GM04503 (cell line): ENCODE measurements at places on chromosomes 2 and 18.

- DNase-seq, result no peak
Measured at GRCh38 chr2:201777043-201777442, 3.7 kb downstream of the ALS2 start.

DNA sequence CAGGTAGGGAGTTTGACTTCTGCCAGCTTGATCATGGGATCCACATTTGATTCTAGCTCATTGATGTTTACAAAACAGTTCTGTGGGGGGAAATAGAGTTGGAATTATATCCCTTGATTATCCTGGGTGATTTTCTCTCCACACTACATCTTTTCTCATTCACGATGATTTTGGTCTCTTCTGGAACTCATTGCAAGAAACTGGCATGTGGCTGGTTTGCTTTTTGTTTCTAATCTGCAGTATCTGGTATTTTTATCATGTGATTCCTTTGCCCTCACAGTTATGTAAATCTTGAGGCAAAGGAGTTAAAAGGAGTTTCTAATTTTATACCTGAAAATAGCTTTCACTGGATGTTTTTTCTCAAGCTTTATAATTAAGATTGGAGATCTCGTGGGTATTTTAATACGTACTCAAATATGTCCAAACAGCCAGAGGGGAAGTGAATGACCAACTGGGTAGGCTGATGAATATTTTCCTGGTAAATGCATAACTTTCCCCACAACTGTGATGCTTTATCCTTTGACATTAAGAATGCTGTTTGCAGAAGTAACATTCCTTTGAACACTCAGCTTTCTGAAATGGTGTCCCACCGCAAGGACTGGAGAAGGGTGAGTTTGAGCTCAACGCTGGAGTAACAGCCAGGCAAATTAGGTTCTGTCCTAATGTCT lies 502.9 kb upstream of the ZEB2 start:
- peak; percentile 83 for DNase-seq

GRCh38 chr2:204886713-204887112 lies 341.4 kb downstream of the PARD3B start:
- no peak for DNase-seq

- DNase-seq, result no peak
Measured at GRCh38 chr2:144097440-144098225, 422.3 kb downstream of the ZEB2 start.

DNA sequence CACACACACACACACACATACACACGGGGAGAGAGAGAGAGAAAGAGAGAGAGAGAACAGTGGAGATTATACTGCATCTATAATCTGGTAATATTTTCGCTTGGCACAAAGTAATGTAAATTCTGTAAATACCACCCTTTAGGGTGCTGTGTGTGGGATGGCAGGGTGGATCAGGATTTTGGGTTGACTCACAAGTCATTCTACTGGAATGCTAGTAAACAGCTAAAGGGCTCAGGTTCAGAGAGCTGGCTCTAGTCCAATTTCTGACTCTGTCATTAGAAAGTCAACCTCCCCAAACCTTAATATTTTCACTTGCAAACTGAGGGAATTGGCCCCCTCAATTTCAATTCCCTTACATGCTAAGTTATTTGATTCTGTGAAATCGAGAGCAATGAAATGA lies 308.3 kb downstream of the TSN start:
- no peak for DNase-seq

- no peak for DNase-seq
Measured at GRCh38 chr18:12254136-12254819, at the start of gene CIDEA. CIDEA (plus strand) TSS chr18:12254361; CDS start chr18:12254384, 23 bp downstream.

GRCh38 chr2:8154270-8154669 lies 527.6 kb upstream of the ID2 start:
- no peak for DNase-seq

DNA sequence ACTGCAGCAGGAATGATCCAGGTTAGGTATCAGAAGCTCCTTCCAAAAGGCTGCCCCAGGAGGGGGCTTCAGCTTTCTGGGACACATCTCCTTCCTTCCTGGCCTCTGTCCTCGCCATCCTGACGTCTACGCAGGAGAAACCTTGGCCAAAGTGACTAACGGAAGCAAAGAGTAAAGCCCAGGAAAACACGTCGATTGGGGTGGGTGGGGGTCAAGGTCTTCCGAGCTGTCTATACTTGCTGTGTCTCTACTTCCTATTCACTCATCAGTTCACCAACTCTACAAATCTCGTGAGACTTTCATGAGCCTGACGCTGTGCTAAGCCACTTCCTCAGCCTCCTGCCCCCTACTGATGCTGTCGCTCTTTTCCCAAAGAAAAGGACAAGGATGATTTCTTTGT lies 212.6 kb downstream of the TNS1 start:
- no peak for DNase-seq

DNA sequence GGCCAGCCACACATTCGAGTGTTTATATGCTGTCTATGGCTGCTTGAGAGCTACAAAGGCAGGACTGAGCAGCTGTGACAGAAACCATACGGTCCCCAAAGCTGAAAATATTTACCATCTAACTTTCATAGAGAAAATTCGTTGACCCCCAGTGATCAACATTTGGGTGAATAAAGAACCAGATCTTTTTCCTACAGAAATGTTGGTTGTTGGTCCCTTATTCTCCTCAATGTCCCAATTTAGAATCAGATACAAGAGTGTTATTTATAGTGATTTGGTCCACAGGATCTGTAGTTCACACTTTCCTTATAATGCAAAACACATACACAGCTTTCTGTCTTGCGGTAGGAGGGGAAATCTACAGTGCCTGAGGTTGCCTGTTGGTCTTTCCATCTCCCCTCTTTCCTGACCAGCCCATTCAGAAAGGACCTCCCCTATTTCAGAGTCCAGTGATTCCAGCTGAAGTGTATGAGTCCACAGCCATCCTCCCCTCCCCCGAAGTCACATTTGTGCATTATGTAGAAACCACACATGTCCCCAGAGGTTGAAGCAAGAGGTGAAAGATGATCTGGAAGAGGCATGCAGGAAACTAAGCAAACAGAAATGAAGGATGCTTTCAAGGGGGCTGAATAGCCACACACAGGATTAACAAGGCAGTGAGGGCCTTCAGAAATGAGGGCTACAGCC lies 61.9 kb downstream of the SPRED2 start:
- DNase-seq, result no peak

DNA sequence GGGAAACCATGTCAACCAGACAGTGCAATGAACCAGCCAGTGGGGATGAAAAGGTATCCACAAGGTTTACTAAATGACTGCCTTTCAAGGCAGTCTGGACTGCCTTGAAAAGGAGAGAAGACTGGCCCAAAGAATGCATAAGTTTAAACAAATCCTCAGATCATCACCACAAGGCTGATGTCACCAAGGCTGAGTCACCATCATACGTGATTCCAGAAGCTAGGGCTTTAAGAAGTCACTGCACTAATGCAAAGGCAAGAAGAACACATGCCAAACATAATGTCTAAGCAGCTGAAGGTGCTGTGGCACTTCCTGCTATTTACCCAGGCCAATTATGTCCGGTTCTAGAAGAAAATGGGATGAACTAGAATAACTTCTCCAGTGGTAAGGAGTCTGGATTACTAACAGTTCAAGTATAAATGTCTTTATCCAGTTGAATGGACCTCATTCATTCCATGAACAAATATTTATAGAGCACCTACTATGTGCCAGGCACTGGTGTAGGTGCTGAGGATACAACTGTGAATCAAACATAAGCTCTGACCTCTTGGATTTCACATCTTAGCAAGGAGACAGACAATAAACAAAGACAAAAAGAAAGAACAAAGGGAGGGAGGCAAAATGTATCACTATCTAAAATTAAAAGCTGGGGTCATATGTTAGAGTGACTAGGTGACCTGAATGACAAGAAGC lies 37.6 kb upstream of the ONECUT2 start:
- peak; percentile 8 for DNase-seq

DNA sequence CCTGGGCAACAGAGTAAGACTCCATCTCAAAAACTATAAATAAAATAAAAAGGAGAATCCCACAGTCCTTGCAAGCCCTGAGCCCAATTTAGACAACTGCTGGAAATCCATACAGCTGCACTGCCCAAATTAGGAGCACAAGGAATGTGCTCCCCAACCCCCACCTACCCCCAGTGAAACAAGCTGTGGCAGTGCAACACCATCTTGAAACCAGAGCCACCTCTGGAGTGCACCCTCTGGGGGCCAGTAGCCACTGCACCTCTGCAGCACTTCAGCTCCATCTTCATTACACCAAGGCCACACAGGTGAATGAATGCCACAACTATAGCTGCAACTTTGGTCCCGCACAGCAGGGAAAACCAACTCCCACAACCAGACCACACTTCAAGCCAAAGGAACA lies 37.3 kb downstream of the USP34 start:
- no peak for DNase-seq

GRCh38 chr18:473802-474201 lies 26.7 kb downstream of the COLEC12 start:
- no peak for DNase-seq

- no peak for DNase-seq
Measured at GRCh38 chr2:100778637-100779450, 41.1 kb upstream of the NPAS2 start.

GRCh38 chr2:96138179-96139145 lies at the start of gene ASTL:
ASTL (minus strand) TSS chr2:96138502; CDS start chr2:96138436, 66 bp downstream.
- no peak for DNase-seq

GRCh38 chr18:74760436-74760835 lies 162.8 kb downstream of the ZNF407 start:
- no peak for DNase-seq

- DNase-seq, result no peak
Measured at GRCh38 chr2:15934291-15934945, 5.9 kb upstream of the MYCN start.

DNA sequence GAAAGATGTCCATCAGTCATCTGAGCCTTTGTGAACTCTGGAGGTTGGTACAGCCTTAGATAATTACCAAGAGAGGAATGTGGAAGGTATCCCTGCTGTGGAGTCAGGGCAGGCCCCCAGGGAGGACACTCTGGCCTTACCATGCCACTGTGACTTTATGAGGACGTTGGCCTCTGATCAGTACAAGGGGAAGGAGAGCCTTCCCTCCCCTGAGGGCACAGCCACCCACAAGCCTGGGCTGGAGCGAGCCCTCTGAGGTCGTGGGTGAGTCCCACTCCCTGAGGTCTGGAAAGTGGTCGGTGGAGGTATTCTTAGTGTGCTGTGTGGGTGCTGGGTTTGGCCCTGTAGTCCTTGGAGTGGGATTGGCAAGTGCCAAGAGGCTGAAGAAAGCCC lies 91.6 kb downstream of the STPG4 start:
- DNase-seq, result no peak

DNA sequence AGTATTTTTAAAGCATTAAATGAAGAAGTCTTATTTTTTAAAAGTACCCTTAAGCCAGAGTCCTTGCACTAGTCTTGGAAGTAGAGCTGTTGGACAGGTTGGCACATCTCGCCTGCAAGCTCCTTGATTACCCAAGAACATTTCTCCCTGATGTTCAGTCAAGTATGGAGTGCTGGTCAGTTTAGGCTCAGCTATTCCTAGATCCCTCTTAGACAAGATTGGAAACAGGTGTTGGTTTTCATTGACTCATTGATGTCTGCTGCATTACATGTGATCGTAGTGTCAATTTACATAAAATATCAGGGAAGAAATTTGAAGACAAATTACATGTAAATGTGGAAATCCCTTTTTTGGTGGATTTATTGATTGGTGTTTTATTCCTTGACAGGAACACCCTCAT lies 170.4 kb downstream of the ZNF407 start:
- DNase-seq, result no peak

GRCh38 chr2:204133476-204133875 lies 196.9 kb downstream of the ICOS start:
- DNase-seq, result no peak

DNA sequence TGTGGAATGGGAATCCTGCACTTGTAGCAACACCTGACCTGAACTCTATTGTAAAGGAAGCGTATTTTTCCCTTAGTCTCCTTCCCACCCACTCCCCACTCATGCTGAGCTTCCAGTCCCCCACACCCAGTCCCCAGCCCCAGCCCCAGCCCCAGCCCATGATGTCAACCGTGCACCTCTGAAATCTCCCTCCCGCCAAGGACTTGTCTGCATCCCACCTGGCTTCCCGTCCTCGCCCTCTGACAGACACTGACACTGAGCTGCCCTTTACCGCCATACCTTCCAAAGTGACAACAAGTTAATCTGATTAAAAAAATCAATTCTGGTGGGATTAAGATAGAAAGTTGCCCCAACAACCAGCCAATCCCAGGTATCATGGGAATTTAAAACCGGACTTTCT lies 213.6 kb upstream of the CELF4 start:
- DNase-seq, result no peak

DNA sequence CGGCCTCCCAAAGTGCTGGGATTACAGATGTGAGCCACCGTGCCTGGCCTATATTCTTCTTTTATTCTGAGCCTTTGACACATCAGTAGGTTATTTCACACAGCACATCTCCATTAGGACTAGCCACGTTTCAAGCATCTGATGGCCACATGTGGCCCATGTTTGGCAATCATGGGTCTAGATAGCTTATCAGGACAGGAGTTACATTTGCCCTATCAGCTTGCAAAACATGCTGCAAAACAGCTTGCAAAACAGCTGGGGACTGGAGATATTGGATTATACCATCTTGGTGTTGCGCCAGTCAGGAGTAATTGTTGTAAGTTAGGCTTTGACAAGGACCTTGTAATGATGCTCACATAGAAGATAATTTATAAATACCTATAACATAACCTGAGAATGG lies 94.9 kb downstream of the GBX2 start:
- DNase-seq, result no peak

DNA sequence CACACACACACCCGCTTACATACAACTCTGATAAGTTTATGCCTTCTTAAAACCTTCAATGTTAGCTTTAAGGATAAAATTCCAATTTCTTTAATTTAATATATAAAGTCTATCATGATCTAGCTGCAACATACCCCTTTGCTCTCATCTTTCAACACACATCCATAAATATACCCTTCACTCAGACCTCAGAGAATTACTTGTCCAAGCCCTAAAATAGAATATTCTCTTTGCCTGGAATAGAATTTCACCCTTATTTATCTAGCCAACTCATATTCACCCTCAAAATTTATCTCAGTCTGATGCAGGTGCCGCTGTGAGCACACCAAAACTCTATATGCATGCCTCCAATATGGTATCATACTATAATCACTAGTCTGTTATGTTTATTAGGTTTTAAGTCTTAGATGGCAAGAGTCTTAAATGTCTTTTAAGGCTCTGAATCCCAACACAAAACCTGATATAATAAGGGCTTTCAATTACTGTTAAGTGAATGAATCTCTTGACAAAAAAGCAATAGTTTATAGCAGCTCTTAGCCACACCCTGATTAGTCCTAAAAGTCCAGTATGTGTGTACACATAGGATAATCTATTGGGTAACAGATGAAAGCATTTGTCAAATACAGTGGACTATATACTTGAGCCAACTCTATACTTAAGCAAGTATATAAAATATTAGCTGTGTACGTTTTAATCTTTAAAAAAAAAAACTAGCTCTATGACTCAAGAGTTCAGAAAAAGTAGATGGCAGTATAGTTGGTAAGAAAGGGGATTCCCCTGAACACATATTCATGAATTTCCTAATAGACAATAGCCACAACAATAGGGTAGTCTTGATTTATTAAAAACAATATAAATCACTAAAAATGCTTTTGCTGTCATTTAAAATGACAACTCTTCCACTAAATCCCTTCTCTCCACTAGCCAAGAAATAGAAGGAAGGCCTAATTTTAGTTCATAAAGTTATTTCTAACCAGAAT lies 144.5 kb downstream of the EXOC6B start:
- no peak for DNase-seq

GRCh38 chr18:3449512-3450011 lies 410 bp upstream of the TGIF1 start:
- no peak for DNase-seq
